ENCODE measurements at places on chromosomes 7 and 10.

- DNase-seq, result no peak
Measured at GRCh38 chr7:42055171-42055570, 181.8 kb downstream of the GLI3 start.

GRCh38 chr7:35593899-35594298 lies 101.0 kb downstream of the HERPUD2 start:
- no peak for DNase-seq

GRCh38 chr7:131328377-131329175 lies 900 bp downstream of the MKLN1 start:
- no peak for DNase-seq

GRCh38 chr10:4475827-4476490 lies 350.0 kb upstream of the AKR1E2 start:
- DNase-seq, result no peak

GRCh38 chr7:23298141-23298881 lies 828 bp upstream of the MALSU1 start:
- no peak for DNase-seq

DNA sequence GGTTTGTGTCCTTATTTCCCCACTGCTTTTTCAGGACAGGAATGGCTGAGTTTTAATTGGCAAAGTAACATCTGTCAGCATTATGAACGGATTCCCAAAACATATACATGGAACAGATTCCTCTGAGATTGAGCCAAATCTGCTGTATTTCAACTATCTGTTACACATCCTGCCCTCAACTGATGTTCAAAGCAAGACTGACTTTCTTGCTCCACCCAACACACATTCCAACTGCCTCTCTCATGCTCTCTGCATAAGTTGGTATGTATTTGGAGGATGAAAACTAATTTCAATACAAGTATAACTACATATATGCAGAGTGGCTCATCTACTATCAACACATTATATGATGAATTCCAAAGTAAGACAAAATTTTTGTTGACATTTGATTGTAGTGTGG lies 342.2 kb downstream of the GATA3 start:
- no peak for DNase-seq

DNA sequence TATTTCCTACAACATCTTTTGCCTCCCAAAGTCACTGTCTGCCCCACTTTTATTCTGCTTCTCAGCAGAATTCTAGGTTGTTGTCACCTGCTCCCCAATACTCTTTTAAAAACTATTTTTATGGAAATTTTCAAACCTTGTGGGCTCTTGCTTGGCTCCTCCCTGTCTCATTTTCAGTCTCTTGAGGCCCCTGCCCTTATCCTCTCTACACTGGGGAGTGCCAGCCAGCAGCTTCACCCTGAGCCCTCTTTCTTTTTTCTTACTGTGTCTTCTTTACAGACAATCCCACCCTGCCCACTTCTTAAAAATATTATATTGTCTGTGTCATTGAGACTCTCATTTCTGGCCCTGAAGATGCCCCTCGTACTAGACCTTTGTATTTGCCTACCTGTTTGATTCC lies 61.7 kb upstream of the TMEM248 start:
- no peak for DNase-seq

Measured in stimulated activated CD4-positive, alpha-beta T cell treated with anti-CD3 and anti-CD28 coated beads, TNF-alpha, amount 100 ng/mL, for 4 hours (primary cell).